MV-4-11 (cell line): ENCODE measurements at places on chromosomes 3 and 15.
A peak's percentile ranks its signal among the peaks of the same experiment; 100 is the strongest.

- DNase-seq = no peak
Measured at GRCh38 chr3:123371426-123371825, 77.5 kb downstream of the ADCY5 start.

GRCh38 chr15:55799291-55800212 lies 56.6 kb upstream of the PRTG start:
- peak; percentile 7 for DNase-seq

GRCh38 chr15:101069654-101069973 lies 150.5 kb downstream of the LRRK1 start:
- DNase-seq = no peak

- no peak for DNase-seq
Measured at GRCh38 chr3:150097588-150097890, 126.8 kb upstream of the PFN2 start.

DNA sequence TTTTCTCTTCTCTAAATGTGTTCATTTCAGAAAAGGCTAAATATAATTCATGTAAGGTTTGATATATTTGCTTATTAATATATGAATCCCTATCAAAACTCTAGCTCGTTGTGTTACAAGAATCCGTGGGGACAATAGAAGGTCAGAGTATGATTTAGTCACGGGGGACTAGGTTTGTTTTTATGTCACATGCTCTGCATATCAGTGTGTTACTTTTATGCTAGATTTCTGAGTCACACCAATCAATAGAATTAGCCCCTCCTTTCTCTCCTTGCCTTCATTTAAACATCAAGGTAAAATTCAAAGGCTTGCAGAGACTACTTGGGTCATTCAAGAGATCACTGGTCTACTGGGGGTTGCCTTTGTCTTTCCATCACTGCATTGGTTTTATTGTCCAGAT lies 636.1 kb downstream of the NR2F2 start:
- no peak for DNase-seq

DNA sequence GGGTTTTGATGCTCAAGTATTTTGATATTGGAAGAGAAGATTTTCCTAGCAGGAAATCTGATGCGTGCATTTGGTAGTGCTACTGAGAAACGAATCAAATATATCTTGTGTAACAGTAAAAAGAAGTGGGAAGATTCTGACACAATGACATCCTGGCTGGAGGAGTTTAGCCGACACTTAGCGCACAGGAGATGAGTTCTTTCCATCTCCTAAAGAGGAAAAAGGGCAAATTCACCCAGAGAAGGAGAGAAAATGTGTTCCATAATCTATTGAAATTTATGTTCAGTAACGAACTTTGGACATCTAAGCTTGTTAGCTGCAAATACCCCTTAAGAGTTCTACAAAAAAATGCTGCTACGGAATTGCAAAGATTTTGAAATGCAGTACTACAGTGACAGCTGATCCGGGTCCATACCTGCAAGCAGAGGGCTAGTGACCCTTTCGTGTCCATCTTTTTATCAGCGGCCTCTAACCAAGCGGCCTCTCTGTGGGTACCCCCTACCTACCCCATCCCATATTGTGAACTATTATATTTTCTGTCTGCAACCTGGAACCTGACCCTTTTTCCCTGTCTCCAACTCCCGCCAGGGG lies 971 bp downstream of the CPOX start:
- no peak for DNase-seq

GRCh38 chr15:43316016-43316970 lies 14.1 kb downstream of the LCMT2 start:
- no peak for DNase-seq

GRCh38 chr15:66907826-66908743 lies 157.3 kb upstream of the SMAD3 start:
- peak; percentile 99 for DNase-seq

GRCh38 chr3:30776186-30776815 lies 118.2 kb downstream of the GADL1 start:
- peak; percentile 62 for DNase-seq

DNA sequence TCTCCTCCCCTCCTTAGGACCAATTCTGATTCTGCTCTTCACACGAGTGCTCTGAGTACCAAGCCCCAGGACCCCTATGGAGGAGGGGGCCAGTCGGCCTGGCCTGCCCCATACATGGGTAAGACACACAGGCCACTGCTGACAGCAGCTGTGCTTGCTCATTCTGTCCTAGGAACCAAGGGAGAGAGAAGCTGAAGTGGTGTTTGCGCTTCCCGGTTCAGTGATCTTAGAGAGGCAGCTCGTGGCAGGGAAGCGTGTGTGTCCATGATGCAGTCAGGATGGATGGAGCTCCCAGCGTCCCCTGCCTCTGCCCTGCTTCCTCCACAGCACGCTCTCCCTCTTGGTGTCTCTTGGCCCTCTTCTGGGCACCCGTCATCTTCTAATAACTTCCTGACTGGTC lies 77.6 kb downstream of the CRTC3 start:
- no peak for DNase-seq

GRCh38 chr15:76312540-76313174 lies 1.4 kb upstream of the ETFA start:
- DNase-seq = no peak

- DNase-seq = no peak
Measured at GRCh38 chr15:19899021-19899824, 642.4 kb downstream of the GOLGA6L6 start.

DNA sequence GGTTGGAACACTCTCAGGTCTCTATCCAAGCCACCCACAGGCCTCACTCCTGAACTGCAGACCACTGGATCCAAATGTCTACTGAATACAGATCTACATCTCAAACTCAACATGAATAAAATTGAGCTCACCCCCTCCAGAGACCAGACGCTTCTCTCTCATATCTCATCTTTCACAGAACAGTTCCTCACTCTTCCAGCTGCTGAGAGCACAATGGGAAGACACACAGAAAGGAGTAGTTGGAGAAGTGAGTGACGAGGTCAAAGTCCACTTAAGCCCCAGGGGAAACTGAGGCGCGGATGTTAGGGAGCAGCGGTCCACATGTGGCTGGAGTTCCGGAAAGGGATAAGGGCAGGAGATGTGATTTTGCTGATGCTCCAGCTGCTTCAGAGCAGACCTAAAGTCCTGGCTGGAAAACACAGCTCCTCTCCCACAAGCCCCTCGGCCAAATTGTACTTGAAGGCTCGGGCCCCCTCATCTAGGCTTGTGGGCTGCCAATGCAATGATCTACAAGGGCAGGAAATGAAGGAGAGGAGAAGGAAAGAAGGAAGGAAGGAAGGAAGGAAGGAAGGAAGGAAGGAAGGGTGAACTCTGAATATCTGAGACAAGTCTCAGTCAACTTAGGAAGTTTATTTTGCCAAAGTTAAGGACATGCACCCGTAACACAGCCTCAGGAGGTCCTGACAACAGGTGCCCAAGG lies 211.2 kb upstream of the TLE3 start:
- no peak for DNase-seq

DNA sequence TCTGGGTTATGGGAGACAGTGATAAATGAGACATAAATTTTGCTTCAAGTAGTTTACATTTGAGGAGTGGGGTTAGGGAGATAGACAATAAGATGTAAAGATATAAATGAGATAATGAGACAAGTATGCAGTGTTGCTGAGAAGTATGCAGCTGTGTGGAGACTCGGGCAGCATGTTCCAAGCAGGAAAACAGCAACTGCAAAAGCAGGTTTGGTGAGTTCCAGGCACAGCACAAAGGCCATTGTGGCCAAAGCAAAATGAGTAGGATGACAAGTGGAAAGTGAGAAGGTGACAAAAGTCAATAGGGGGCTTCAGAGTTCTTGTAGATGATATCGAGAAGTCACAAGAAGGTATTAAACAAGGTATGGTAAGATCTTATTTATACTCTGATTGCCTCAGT lies 259.1 kb upstream of the PEX5L start:
- no peak for DNase-seq

DNA sequence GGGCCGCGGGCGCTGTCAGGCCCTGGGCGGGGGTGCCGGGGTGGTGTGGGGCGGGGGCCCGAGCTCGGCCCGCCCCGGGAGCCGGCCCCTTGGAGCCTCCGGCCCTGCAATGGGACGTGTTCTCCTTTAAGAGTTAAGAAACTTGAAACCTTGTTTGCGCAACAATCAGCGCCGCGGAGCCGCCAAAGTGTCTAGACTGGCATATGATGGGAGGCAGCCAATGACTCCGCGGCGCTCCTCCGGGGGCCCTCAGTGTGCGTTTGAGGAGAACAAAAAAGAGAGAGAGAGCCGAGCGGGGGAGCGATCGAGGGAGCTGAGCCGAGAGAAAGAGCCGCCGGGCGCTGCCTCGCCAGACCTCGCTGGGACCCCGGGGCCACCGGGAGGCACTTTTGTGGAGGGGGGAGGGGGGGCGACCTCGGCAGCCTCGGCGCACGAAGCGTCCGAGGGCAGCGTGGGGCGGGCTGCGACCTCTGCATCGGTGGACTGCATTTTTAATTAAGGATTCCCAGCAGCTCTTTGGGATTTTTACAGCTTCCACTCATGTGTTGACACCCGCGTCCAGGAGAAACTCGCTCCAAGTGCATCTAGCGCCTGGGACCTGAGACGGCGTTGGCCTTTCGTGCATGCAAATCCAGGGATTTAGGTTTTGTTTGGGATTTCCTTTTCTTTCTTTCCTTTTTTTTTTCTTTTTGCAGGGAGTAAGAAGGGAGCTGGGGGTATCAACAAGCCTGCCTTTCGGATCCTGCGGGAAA lies at the start of gene SMAD6:
SMAD6 (plus strand) TSS at position 202 of the 752 bp plus-strand sequence. CDS start 1,023 bp downstream, outside the sequence.
- DNase-seq = peak; percentile 99

- DNase-seq = no peak
Measured at GRCh38 chr15:43881944-43882343, 55.1 kb downstream of the WDR76 start.

- no peak for DNase-seq
Measured at GRCh38 chr3:189981668-189982067, 139.0 kb downstream of the P3H2 start.

DNA sequence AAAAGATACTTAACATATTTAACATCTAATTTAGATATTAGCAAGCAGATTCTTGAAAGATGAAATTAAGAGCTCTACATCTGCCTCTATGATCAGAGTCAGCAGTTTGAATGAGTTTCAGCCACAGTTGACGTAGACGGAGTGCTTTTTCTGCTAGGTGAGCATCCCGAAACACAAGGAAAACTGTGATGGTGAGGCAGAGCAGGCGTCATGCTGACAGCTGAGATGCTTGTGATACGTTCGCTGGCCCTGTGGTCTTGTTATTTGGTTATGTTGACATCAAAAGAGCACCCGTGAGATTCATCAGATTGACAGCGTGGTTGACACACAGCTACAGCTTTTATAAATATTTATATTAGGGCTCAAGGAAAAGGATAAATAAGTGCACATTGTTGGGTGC lies 19.6 kb upstream of the GOLGA8B start:
- DNase-seq = no peak

- DNase-seq = no peak
Measured at GRCh38 chr3:45272032-45272810, 46.1 kb upstream of the TMEM158 start.
